ENCODE measurements at places on chromosomes 11 and 22.
A peak's percentile ranks its signal among the peaks of the same experiment; 100 is the strongest.

- DNase-seq = no peak
Observed at GRCh38 chr11:8934742-8935488, 2.2 kb upstream of the C11orf16 start.

DNA sequence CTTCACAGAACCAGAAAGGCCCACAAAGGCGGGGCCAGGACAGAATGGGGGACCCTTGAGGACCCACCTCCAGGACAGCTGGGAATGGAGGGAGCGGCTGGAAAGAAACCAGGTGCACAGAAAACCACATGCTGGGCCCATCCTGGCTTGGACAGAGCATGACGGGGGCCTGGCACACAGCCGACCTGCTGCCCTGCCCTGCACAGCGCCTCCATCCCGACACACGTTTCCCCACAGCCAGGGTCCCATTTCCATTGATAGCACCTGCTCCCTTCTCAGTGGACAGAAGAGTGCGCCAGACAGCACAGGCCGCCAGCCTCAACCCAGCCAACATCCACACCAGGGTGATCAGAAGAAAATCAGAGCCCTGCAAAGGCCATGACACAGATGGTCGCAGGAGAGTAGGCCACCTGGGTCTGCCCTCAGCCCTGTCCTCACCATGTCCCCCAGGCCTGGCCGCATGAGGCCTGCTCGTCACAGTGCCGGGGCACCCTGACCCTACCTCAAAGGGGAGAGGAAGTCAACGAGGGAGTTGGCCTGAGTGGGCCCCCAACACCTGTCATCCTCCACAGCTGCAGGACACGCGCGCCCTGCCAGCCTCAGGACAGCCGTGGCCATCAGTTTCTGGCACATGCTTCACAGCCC is 28.1 kb downstream of the BRD1 start:
- DNase-seq = no peak

- no peak for DNase-seq
Observed at GRCh38 chr11:127458561-127458960, 458.0 kb upstream of the KIRREL3 start.

DNA sequence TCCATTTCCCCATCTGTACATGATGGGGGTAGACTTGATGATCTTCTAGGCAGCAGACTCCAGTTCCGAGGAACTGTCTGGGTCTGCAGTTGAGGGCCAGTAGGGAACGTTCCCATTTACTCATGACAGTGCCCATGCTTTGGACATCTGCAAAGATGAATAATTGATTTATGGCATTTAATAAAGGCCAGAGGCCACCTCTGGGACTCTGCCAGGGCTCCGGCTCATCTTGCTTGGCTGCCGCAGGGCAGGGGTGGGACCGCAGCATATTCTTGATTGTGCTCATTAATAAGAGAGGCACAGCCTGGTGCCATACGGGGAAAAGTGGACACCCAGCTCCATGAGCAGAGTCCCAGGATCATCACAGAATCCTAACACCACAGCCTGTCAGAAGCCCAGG is 28.1 kb upstream of the KLHL35 start:
- DNase-seq = no peak

DNA sequence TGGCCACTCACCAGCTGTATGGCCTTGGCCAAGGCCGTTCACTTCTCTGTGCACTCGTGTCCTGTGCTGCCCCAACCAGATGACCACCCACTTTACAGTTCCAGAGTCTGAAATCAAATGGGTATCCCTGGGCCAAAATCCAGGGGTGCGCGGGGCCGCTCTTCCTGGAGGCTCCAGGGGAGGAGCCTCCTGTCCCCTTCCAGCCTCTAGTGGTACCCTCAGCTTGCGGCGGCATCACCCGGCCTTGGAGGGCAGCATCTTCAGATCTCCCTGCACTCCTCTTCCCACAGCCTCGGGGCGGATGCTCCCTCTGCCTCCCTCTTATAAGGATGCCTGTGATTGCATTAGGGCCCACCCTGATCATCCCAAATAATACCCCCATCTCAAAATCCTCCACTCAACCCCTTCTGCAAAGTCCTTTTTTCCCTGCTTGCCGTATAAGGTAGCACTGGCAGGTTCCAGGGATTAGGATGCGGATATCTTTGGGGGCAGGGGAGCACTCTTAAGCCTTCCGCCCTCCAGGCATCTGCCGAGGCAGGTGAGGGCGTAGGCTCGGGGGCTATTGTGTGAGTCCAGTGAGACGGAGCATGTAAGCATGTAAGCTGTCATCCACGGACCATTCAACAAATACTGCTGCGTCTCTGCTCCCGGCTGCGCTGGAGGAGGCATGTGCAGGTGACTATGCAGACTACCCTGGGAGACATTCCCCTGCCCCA is 24.4 kb upstream of the SHISAL1 start:
- DNase-seq = no peak

DNA sequence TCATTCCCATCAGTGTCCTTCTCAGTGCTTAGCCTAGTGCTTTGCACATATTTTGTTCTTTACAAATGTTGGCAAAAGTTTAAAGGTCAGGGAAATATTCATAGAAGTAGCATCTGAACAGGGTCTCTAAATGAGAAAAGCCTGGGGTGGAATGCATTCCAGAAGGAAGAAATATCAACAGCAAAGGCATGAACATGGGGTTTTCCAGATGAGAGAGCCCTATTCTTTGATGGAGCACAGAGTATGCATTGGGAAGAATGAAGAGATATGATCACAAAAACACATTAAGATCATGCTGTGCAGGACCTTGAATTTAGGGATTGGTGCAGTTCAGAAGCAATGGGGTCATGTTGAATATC is 140.2 kb downstream of the SNX19 start:
- DNase-seq = no peak

GRCh38 chr11:34263441-34264091 is 94.2 kb downstream of the ABTB2 start:
- DNase-seq = no peak

- DNase-seq = no peak
Observed at GRCh38 chr11:105312266-105312665, 172.7 kb upstream of the CARD18 start.

DNA sequence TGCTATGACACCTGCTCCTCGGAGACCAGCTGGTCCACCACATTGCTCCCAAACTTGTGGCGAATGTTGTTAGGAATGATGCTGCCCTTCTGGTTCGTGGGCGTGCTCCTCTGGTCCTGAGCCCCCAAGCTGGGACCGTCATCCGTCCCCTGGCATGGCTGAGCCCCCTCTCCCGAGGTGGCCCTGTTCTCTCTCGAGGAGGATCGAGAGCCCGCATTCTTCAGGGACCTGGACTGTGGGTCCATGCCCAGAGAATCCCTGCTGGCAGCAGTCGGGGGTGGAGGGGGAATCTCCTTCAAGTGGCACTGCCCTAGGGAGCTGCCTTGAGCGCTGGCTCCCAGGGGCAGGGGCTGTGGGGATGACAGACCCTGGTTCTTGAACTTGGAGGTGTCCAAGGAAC is 17.4 kb downstream of the TST start:
- DNase-seq = no peak

GRCh38 chr11:129610125-129610524 is 205.5 kb upstream of the TMEM45B start:
- no peak for DNase-seq

GRCh38 chr22:48934446-48934845 is 893.2 kb downstream of the BRD1 start:
- DNase-seq = no peak

DNA sequence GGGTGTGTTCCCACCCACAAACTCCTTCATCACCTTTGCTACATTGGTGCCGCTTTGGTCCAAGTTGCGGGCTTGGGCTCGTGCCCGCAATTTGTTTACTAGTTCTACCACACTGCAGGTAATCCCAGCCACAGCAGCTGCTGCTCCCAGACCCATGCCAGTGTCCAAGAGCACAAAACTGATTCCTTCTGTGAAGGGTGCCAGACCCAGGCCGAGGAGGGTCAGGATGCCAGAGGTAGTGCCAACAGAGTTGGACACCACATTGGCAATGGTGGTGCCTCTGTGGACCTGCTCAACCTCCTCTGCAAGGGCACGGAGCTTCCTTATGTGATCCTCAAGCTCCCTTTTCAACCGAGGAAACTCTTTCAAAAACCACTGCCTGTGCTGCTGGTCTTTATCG is 11.5 kb downstream of the APOL2 start:
- DNase-seq = no peak

- DNase-seq = no peak
Observed at GRCh38 chr11:6617315-6617781, 1.9 kb downstream of the TPP1 start.

DNA sequence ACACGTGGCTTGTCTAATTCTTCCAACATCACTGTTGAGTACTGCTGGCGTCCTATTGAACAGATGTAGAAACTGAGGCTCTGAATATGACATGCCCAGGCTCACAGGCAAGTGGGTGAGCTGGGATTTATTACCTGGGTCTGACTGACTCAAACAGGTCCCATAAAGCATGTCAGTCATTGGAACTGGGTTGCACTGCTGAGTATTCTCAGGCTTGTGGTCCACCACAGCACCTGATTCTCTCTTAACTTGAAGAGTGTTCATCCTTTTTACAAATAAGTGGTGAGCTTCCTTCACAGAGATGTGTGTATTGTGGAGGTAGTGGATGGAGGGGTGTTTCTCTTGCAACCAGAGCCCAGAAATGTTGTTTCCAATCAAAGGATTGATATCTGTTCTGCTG is 44.5 kb downstream of the SC5D start:
- DNase-seq = no peak

DNA sequence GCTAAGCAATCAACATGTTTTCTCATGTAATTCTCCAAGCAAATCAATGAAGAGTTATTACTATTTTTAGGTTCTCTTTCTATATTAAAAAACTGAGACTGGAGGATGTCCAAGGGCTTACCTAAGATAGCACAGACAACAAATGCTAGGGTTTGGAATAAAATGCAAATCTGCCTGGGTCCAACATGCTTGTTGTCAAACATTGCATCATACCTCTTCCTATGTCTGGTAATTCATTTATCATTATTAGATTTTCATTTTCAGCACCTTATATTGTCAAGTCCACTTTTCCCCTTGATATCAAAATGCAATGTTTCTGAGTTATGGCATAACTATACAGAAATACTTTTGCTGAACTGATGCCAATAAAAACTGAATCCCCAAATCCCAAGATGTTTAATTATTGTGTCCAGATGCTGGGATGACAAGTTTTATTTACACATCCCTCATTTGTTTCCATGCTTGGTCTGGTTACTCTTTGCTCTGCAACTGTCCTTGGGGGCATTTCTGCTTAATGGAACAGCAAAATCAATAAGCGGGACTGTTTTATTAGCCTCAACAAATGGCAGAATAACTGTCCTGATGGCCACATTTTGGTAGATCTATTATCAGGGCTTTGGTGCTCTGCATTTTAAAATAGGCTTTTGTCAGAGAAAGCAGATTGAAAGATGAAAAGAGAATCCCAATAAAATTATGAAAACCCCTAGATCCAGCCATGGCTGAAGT is 86.0 kb downstream of the C11orf87 start:
- no peak for DNase-seq

- DNase-seq = no peak
Observed at GRCh38 chr11:67665541-67666302, 8.7 kb downstream of the ALDH3B2 start.

DNA sequence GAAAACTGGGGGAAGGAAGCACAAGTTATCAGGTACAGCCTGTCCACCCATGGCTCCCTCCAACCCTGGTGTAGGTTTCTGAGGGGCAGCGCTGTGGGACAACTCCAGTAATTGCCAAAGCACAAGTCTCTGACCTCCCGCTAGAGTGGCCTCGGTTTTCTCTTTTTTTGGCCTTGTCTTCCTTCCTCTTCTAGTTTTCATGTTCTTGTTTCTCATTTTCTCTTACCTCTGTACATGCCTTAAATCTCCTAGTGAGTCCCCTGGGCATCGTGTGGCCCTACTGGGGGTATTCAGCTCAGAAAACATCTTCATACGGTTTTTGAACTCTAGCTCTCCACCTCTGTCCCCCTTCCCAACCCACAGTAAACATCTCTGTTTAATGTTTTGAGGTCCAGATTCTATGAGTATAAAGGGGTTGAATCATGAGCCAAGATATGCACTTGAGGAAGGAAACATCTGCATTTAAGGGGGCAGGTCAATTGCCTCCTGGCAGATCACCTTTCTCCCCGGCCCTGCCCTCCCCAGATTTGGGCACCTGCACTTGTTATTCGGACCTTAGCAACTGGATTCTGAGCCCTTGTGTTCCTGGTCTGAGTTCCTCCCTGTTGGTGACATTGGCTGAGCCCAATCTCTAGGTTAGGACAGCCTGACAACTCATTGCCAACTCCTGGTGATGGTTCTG is 8.4 kb upstream of the LMO2 start:
- DNase-seq = no peak

DNA sequence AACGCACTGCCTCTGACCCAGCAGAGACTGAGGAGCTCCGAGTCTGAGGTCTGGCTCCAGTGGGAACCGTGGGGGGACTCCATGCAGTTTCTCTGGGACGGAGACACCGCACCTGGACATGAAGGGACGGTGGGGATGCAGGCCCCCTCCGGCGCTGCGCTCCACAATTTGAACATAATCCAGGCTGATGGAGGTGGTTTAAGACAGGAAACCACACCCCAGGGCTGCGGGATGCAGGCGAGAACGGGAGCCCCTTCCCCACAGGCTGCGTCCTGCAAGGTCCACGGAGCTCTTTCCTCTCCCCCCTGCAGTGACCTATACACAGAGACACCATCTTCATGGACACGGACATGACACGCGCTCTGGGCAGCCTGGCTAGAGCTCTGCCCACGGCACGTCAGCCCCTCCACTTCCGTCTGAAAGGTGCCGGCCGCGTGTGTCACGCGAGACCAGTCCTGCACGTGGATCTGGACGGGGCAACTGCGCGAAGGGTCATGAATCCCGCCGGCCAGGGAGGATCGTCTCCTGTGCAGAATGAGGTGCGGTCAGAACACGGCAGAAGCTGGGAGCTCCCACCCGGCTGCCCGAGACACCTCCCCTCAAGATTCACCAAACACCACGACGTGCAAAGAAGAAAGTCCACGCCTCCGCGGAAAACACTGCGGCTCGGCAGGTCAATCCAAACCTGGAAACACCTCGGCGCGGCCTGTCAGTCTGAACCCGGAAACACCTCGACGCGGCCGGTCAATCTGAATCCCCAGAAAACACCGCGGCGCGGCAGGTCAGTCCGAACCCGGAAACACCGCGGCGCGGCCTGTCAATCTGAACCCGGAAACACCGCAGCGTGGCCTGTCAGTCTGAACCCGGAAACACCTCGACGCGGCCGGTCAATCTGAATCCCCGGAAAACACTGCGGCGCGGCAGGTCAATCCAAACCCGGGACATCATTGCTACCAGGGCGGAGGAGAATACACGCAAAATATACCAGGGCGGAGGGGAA is 212.4 kb downstream of the BRD1 start:
- DNase-seq = no peak

DNA sequence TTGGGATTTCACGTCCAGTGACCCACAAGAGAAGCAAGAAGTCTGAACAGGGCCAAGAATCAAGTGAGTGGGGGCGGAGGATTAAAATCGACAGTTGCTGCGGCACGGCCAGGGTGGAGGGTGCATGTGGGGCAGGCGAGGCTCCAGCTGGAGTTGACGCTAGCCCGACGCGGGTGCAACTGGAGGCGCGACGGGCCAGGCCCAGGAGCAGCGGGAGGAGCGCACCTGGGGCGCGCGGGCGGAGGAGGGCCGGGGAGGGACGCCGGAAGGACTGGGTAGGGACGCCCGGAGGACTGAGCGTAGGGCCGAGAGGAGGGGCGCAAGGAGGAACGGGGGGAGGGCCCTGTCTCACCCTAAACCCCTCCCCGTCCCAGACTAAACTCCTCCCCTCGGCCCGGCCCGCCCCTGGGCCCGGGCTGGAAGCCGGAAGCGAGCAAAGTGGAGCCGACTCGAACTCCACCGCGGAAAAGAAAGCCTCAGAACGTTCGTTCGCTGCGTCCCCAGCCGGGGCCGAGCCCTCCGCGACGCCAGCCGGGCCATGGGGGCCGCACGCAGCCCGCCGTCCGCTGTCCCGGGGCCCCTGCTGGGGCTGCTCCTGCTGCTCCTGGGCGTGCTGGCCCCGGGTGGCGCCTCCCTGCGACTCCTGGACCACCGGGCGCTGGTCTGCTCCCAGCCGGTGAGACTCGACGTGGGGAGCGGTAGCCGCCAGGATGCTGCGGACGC is at the start of gene IL17RA:
Gene IL17RA, plus strand, starts transcription at position 447 of the 723 bp plus-strand sequence. Its CDS starts 92 bp downstream, at position 539.
- DNase-seq = peak; percentile 95
